Panc1 (cell line): ENCODE measurements at places on chromosomes 7 and 10. TPM values are rescaled to one million over a fixed set of nuclear protein-coding genes. Genes with fewer than 3 reads are reported as not detected.

The TUBAL3 gene
- total RNA-seq: not detected

The LIPJ gene
- not detected for total RNA-seq

The PPP1R17 gene
- total RNA-seq: not detected

The SLC18A2 gene
- not detected for total RNA-seq

The FAM241B gene
- 29.1 TPM for total RNA-seq

The CHAT gene
- total RNA-seq: not detected

The SEMA3E gene
- total RNA-seq: 7.3 TPM

The PAX4 gene
- not detected for total RNA-seq

The CCDC6 gene
- total RNA-seq: 48.7 TPM

The PNLIP gene
- 1.5 TPM for total RNA-seq

The WDR86 gene
- total RNA-seq: 0.72 TPM

The LRIT1 gene
- total RNA-seq: not detected

The MPP7 gene
- total RNA-seq: 0.49 TPM

The PKD2L1 gene
- total RNA-seq: not detected

The PLPP4 gene
- total RNA-seq: 0.18 TPM

The CH25H gene
- total RNA-seq: 0.10 TPM

The PNLIPRP3 gene
- not detected for total RNA-seq

The SEMA3A gene
- total RNA-seq: 43.3 TPM

The ADAM8 gene
- 3.7 TPM for total RNA-seq

The HMX3 gene
- total RNA-seq: 15.2 TPM

The BAIAP2L1 gene
- 120 TPM for total RNA-seq

The VAX1 gene
- total RNA-seq: 4.6 TPM

The RAB19 gene
- total RNA-seq: 0.92 TPM

The SPDYE6 gene
- not detected for total RNA-seq
